NCI-H1092 treated with DMSO at 0.1 percent for 48 hours (cell line): ENCODE measurements at places on chromosomes 1 and 21.
A peak's percentile ranks its signal among the peaks of the same experiment; 100 is the strongest.

GRCh38 chr1:162876751-162877150 is 15.8 kb upstream of the CCDC190 start:
- no peak for DNase-seq

GRCh38 chr1:84701376-84701775 is 11.1 kb upstream of the SSX2IP start:
- no peak for DNase-seq

- no peak for DNase-seq
Observed at GRCh38 chr1:15137809-15138208, 15.7 kb upstream of the TMEM51 start.

GRCh38 chr1:224271106-224271505 is 58.9 kb downstream of the NVL start:
- no peak for DNase-seq

- DNase-seq: no peak
Observed at GRCh38 chr1:38558500-38559445, 300.8 kb downstream of the RRAGC start.

GRCh38 chr1:219687779-219688178 is 74.9 kb upstream of the ZC3H11B start:
- DNase-seq: no peak

- peak; percentile 40 for DNase-seq
Observed at GRCh38 chr1:204377800-204378668, 18.3 kb upstream of the PLEKHA6 start.

GRCh38 chr21:26408511-26408910 is 164.6 kb downstream of the CYYR1 start:
- DNase-seq: no peak

DNA sequence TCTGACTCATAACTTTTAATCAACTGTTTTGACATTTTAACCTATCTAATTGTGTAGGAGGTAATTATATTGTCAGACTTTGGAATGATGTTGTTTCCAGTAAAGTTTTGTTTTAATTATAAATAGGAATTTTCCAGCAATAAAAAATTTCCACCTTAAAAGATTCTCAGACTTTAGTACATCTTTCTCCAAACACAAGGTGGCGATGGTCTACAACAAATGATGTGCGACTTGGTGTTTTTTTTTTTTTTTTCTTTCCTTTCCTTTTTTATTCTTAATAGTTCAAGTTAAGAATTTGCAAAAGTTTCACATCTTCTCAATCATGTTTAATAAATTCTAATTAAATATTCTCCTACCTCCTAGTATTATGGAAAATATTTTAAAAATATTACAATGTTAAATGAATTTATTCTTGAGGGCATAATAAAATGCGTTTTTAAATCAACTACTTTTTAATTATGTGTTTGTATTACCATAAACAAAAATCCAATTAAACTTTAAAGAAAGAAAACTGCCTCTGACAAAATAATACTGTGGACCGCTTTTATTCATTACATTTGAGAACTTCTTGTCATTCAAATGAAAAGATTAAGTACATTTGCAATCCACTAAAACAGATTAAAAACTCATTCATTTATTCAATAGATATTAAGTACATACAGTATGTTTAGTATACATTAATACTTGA is 4.4 kb upstream of the ADAMTS1 start:
- DNase-seq: peak; percentile 18

DNA sequence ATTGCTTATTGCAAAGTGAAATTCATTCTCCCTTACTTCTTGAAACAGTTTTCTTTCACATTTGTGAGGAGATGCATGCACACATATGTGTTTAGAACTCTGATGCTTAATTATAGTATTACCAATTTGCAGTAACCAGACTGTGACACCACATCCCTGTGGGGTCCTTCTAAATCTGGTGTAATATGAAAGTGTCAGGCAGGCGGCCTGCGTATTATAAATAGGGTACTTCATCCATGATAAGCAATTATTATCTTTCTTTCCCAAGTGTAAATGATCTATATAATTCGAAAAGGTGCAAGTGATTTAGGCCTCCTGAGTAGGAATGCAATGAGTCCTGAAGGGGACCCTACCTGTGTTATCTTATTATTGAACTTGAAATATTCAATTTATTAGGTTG is 876 bp downstream of the EFCAB7 start:
- DNase-seq: no peak

DNA sequence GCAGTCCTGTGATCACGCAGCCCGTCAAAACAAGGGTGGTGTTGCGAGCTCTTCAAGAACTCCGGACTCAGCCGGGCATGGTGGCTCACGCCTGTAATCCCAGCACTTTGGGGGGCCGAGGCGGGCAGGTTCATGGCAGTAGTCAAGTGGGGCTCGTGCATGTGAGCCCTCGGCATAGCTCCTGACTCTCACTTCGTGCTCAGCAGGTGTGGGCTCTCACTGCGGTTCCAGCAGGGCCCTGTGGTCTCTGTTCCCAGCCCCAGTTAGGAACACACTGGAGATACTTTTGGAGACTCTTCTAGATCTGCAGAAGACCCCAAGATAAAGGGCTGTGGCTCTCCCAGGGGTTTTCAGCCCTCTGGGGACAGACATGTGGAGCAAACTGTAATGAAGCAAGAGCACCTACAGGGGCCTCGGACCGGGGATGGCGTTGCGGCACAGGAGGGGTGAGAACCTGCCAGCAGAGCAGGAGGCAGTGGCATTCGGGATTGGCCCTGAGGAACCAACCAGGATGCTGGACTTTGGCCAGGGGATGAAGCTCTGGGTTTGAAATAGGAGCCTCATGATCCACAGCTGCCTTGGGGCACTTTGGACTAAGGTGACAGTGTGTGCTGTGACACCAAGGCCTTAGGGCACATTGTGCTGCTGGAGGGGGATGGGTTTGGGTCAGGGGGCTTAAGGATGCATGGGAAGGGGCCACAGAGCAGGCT is 443.2 kb downstream of the CAMTA1 start:
- DNase-seq: no peak

DNA sequence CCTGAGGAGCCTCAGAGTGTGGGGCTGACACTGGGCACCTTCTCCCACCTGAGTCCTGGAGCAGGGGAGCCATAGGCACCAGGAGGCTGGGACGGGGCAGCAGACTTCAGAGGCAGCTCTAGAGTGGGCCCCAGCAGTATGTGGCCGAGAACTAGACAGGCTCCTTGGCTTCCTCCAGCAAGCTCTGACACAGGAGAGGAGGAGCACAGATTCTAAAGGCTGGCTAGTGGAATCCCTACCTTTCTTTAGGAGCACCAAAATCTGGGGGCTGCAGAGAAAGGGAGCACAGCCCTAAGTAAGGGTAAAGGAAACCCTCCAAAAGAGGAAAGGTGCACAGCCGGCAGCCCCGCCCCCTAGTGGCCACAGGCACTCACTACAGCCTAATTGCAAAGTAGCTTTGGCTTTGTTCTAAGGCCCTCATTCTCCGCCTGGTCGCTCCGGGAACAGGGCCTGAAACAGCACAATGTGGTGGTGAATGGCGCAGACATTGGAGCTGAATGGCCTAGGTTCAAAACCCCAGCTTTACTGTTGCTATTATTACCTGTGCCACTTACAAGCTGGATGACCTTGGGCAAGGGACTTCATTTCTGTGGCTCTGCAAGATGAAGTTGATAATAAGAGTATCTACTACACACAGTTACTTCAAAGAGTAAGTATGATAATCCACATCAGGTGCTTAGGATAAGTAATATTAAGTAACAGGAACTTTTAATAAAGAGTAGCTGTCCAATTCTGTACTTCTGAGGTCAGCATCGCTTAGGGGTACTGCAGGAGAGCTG is 8.8 kb upstream of the GUCA2A start:
- DNase-seq: peak; percentile 79

DNA sequence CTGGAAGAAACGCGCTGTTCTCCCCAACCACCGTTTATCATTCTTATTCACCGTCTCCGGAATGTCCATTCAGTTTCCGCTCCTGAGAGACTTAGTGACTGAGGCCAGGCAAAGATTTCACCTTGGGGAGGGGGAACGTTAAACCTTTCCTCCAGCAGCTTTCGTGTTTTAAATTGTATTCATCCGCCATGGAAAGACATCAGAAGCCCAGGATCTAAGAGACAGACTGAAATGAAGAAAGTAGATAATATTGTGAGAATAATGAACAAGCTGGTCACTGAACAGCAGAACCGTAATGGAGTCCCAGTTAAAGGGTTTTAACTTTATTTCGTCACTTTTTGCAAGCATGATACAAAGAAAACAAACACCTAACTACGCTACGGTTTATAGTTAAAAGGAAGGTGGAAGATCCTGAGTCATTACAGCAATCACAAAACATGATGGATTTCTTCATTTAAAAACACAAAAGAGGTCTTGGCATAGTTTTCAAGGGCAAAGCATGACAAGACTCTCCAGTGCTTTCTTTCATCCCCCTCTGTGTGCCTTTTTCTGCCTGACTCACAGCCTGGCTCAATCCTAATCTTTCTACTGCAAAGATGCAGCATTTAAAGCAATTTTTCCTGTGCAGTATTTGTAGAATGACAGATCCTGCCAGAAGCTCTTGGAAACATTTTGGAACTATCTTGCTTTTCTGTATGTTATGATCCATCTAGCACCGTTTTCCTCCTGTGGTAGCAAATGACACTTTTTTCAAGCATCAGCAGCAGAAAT is 722 bp upstream of the SLC19A2 start:
- no peak for DNase-seq

DNA sequence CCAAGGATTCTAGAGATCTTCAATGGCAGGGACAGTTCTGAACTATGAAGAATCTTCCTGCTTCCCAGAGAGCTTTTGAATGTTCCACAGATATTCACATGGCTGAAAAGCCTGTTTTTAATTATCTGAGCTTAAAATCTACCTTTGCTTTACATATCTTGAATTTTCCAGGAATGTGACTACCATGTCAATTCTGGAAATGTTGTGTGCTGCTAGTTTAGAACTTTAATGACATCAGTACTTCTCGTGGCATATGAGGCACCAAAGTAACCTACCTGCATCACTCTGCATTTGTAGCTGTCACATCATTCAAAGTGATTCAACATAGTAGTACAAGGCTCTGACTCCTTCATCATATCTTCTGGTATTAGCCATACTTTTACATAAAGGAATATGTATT is 122.7 kb upstream of the NFIA start:
- DNase-seq: no peak

GRCh38 chr1:186220911-186221310 is 154.1 kb downstream of the TPR start:
- DNase-seq: no peak

- no peak for DNase-seq
Observed at GRCh38 chr1:239886266-239886665, 205.4 kb upstream of the FMN2 start.

DNA sequence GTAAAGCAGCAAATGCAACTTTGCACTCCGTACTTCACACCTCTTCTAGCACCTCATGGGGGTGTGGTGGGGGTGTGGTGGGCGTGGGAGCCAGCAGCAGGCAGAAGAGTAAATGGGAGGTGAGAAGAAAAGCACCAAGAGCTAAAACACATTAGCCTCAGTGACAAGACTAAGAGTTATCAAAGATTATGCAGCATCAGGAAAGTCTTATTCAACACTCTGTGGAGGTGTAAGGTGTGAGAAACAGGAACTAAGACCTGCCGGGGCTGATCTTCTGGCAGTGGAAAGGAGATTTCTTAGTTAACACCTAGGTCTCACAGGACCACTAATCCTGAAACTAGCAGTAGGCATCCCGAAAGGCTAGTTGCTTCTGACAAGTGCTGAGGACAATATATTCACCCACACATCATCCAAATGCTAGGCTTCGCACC is 9.9 kb downstream of the TGFBR3 start:
- no peak for DNase-seq
